ENCODE measurements at places on chromosomes 3 and 15. TPM values are rescaled to one million over a fixed set of nuclear protein-coding genes. Genes with fewer than 3 reads are reported as not detected.

Gene ATP8B4
- 0.49 TPM for total RNA-seq

Gene MITF
- total RNA-seq = 1.1 TPM

Gene SLC27A2
- total RNA-seq = not detected

Gene HRG
- total RNA-seq = not detected

Gene PTX3
- 3,941 TPM for total RNA-seq

Gene TRAIP
- total RNA-seq = 7.8 TPM

Gene CRYGS
- 1.1 TPM for total RNA-seq

Gene GOLGA8Q
- not detected for total RNA-seq

Gene CD276
- 150 TPM for total RNA-seq

Gene KIF7
- 7.8 TPM for total RNA-seq

Gene CASR
- total RNA-seq = not detected

Gene CHRFAM7A
- total RNA-seq = not detected

Gene CLDN16
- not detected for total RNA-seq

Gene RARB
- total RNA-seq = 5.2 TPM

Gene TM4SF1
- 760 TPM for total RNA-seq

Gene GPR87
- not detected for total RNA-seq

Gene MYL3
- total RNA-seq = 1.4 TPM

Gene CTXN2
- total RNA-seq = not detected

Gene RARRES1
- 13.9 TPM for total RNA-seq

Gene ILDR1
- not detected for total RNA-seq

Gene GOLGA6D
- total RNA-seq = not detected

Gene TJP1
- total RNA-seq = 33.7 TPM

Gene TMC3
- 0.32 TPM for total RNA-seq

Gene ADGRG7
- not detected for total RNA-seq

Gene GHSR
- not detected for total RNA-seq

Gene THRB
- total RNA-seq = 1.6 TPM

Gene MBD4
- 20.0 TPM for total RNA-seq

Gene THAP10
- 2.1 TPM for total RNA-seq

Gene CEP19
- total RNA-seq = 1.6 TPM

Gene SENP8
- 1.5 TPM for total RNA-seq

Gene CATSPER2
- total RNA-seq = under 0.01 TPM

Gene TRMT10C
- total RNA-seq = 18.8 TPM

Gene CCDC191
- 2.3 TPM for total RNA-seq

Gene CSTA
- 1.3 TPM for total RNA-seq

Gene SHC4
- total RNA-seq = 0.72 TPM

Gene ATP13A4
- total RNA-seq = not detected

Gene SAXO2
- not detected for total RNA-seq

Gene CCR1
- total RNA-seq = not detected

Gene FRMD5
- 0.81 TPM for total RNA-seq

Gene SSUH2
- not detected for total RNA-seq

Gene SLC9C1
- total RNA-seq = 0.16 TPM

Gene CACNA2D2
- total RNA-seq = not detected

Gene CELSR3
- 2.5 TPM for total RNA-seq

Gene COL6A6
- total RNA-seq = 0.18 TPM

Gene ECE2
- total RNA-seq = not detected

Gene VGLL3
- 74.9 TPM for total RNA-seq

Gene PDCD6IP
- 241 TPM for total RNA-seq

Gene ZNF621
- total RNA-seq = 11.0 TPM

Gene TRPC1
- total RNA-seq = 5.4 TPM

Gene IMPG2
- not detected for total RNA-seq

Gene DPPA2
- not detected for total RNA-seq

Gene ZNF385D
- total RNA-seq = 1.5 TPM

Gene SLC22A13
- total RNA-seq = not detected

All from cardiac atrium fibroblast (primary cell).